ENCODE measurements at places on chromosomes 2 and 18.

DNA sequence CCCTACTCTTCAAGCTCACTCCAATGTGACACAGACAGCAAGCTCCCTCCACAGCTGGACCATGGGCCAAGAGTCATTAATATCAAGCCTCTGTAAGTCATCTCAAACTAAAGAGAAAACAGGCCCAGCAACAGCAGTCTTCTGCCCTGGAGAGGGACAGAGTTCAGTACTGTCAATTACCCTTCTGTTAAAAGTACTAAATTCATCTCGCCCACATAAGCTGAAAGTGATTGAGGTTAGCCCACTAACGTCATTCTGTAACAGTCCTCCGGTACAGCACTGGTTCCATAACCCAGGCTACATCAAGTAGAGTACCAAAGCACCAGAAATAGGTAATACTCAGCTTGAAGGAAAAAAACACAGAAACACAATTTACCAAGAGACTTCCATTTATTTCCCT lies 25.9 kb downstream of the THADA start:
- no peak for DNase-seq

GRCh38 chr2:179580378-179581146 lies 280.9 kb downstream of the ZNF385B start:
- DNase-seq, result no peak

- DNase-seq, result no peak
These were observed 72.3 kb upstream of the SPHKAP start for GRCh38 chr2:228253752-228254151.

DNA sequence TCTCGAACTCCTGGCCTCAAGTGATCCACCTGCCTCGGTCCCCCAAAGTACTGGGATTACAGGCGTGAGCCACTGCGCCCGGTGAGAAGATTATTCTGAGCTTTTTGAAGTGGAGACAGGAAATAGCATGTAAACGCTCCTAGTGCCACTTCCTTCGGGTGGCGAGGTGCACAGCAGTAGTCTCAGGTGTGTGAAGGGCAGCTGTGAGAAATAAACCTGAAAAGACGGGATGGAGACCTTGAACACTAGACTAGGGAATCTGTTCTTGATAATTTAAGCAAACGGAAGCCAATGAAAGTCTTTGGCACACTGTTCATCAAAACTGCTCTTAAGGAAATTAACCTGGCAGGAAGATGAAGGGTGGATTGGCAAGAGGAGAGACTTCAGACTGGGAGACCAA lies 439 bp upstream of the PLEKHH2 start:
- DNase-seq, result no peak

GRCh38 chr2:184814421-184814820 lies 216.1 kb downstream of the ZNF804A start:
- no peak for DNase-seq

GRCh38 chr2:18540872-18541271 lies 19.6 kb downstream of the RDH14 start:
- no peak for DNase-seq

GRCh38 chr2:85713836-85714235 lies 19.7 kb downstream of the GNLY start:
- DNase-seq, result peak; percentile 89

DNA sequence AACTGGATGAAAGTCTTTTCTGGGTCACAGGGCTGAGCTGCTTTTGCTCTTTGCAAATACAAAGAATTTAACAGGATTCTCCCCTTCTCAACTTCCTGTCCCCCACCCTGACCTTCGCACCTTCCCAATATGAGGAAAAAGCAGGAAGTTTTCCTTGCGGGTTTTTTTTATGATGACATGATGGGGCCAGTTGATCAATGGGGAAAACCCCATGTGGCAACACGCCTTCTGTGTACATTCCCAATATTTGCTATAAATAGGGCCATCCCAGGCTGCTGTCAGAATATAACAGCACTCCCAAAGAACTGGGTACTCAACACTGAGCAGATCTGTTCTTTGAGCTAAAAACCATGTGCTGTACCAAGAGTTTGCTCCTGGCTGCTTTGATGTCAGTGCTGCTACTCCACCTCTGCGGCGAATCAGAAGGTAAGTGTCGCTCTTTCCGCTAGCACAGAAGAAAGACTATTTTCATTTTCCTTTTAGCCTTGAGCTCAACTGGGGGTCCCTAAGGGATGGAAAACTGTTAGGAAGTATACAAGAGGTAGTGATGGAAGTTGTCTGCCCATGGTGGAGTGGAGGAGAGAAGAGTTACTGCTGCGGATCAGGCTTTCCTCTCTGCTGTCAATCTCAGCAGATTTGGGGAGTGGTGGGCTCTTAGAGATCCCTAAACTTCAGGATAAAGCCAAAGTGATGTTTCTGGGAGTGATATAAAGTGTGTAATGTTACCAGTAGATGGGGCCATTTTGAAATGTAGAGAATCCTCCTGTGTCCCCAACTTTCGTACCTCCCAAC lies at the start of gene CCL20:
Gene CCL20 (plus strand): TSS at position 281 of the 792 bp plus-strand sequence. CDS start 70 bp downstream, at position 351.
- no peak for DNase-seq

- DNase-seq, result no peak
These were observed 42.7 kb upstream of the ODC1 start for GRCh38 chr2:10490806-10491291.

- DNase-seq, result no peak
These were observed 66.4 kb downstream of the BABAM2 start for GRCh38 chr2:27956888-27957287.

- no peak for DNase-seq
These were observed 23.2 kb downstream of the HJURP start for GRCh38 chr2:233831011-233831721.

GRCh38 chr2:180890781-180891180 lies 89.6 kb upstream of the UBE2E3 start:
- no peak for DNase-seq

GRCh38 chr2:180553094-180553715 lies 427.2 kb upstream of the UBE2E3 start:
- no peak for DNase-seq

GRCh38 chr2:227781841-227782240 lies 31.8 kb upstream of the CCL20 start:
- DNase-seq, result no peak

DNA sequence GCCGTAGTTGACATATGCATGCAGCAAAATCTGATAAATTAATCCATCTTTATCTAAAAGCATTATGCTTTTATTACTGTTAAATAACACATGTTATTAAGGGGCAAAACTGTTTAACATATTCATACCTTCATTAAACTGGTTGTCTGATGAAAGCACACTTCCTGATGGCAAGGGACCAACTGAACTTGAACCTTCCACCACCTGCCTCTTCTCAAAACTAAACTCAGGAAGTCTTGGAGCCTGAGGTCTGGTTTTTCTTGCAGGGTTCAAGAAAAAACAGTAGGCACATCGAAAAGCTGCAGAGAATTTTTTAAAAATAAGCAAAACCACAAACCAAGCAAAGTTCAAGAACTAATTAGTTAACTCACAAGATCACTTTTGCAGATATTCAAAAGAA lies 64.9 kb downstream of the LNPK start:
- no peak for DNase-seq

- DNase-seq, result no peak
These were observed 481.9 kb upstream of the SPRED2 start for GRCh38 chr2:65914244-65914786.

DNA sequence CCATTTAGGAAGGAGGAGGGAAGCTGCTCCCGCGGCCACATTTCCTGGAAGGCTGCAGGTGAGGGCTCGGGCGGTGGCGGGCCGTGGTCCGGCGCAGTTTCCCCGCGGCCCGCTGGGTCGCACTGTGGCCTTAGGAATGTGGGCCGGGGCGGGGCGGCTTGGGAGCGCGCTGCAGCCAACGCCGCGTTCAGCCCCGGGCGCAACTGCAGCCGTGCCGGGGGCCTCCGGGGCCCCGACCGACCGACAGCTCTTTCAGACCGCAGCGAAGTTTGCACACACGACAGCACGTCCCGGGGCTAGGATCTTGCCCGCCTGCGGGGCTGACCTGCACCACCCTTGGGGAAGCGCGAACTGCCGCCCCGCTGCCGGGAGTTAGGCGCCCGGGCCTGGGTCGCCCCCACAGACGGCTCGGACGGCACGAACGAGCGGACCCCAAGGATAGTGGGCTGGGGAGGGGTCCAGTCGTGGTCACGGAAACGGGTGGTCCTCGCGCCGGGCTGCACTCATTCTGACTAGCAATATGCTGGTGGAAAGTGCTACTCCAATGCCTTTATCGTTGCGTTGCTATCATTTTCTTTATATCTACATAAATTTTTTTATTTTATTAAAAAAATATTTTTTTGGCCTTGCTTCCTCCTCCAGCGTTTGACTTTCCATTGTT lies 69.9 kb upstream of the DLX2 start:
- DNase-seq, result no peak

GRCh38 chr2:39696838-39697237 lies 31.1 kb downstream of the TMEM178A start:
- no peak for DNase-seq

DNA sequence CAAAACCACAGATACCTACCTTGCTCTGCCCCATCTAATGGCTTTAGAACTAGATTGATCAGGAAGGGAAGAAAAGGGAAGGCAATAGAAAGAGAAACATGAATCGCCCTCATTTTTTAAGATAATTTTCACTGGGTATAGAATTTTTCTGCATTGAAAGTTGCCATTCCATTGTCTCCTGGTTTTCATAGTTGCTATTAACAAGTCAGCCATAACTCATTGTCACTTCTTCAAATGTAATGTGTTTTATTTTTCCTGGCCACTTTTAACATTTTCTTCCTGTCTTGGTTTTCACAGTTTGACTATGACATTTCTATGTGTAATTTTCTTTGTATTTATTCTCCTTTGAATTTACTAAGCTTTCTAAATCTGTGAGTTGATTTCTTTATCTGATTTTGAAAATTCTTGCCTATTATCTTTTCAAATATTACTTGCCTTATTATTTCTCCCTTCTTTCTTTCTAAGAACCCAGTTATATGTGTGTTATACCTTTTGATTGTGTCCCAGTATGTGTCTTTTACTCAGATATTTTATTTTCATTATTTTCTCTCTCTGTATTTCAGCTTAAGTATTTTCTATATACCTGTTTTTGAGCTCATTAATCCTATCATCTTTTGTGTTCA lies 85.5 kb upstream of the GLI2 start:
- DNase-seq, result no peak

- no peak for DNase-seq
These were observed 209.8 kb downstream of the ZBTB7C start for GRCh38 chr18:48199399-48199798.

- no peak for DNase-seq
These were observed 88.8 kb upstream of the MAP4K4 start for GRCh38 chr2:101608408-101609310.

DNA sequence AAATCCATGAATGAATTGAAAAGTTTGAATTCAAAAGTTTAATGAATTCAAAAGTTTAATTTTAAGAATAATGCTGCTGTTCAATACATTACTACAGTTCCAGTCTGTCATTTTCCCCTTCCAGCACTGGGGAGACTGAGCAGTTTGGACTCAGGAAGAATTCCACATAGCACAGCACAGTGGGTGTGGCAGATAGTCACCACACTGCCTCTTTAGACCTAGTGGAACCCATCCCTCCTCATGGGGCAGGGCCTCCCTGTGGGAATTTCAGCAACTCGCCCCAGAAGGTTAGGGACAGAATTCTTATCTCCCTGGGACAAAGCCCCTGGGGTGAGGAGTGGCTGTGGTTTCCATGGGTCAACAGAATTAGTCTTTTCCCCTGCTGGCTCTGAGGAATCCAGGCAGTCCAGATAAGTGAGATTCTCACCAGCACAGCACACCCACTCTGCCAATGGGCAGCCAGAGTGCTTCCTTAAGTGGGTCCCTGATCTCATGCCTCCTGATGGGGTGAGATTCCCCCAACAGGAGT lies 442.0 kb upstream of the SYT4 start:
- DNase-seq, result no peak

GRCh38 chr2:27954771-27955383 lies 64.3 kb downstream of the BABAM2 start:
- DNase-seq, result no peak

DNA sequence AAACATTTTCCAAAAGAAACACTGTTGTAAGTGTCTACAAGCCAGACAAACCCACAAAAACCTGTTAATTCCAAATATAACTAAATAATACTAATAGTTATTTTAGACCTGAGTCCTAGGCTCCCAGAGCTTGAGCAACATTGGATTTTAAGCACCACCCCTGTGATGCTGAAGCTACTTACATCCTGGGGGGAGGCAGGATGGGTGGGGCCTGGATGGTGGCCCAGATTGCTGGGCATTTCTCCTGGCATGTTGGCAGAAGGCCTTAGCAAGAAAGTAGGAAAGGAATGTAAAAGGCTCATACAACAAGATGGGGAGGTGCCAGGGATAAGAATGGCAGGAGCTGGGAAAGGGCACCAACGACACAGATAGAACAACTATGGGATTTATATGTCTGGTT lies 50.7 kb upstream of the OTX1 start:
- no peak for DNase-seq

GRCh38 chr2:238438856-238439849 lies 12.4 kb downstream of the ASB1 start:
- no peak for DNase-seq

DNA sequence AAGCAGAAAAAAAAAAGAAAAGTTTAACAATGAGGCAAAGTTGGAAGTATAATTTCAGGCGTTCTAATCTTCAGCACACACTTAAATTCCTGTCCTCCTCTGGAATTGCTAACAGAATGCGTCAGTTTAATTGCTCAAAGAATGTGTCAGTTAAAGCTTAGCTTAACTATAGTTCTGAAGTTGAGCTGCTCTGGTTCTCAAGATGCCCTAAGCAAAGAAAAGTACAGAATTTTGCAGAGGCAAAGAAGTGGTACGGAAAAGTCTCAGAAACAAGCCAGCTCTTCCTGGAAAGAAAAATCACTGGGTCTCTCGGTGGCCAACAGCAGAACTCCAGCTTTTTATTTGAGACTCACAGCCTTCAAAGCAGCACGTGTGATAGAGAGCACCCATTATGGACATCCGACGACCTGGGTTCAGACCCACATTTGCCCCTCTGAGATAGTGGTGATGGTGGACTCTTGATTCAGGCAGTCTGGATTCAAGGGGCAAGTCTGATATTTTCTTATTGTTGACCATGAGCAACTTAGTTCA lies 22.2 kb upstream of the MYO3B start:
- DNase-seq, result no peak

DNA sequence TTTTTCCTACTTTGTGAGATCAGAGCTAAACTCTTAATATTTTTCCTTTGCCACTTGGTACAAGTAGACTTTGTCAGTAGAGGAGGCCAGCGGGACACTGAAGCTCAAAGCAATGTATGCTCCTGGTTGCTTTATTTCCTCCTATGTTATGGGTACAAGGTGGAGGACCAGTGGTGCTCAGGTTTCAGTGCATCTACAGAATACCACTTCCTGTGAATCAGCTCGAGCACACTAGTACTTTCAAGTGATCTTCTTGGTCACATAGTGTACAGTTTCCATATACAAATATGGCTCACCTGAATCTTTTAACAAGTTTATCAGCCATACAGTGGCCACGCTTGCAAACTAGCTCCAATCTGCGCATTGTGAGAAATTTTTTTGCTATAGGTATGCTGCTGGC lies 1674.8 kb upstream of the TMEFF2 start:
- no peak for DNase-seq

Measured in NCI-H1092 (cell line).